ENCODE measurements at places on chromosomes 7 and 10.
A peak's percentile ranks its signal among the peaks of the same experiment; 100 is the strongest.

- DNase-seq = no peak
These were observed 322.9 kb downstream of the PRPF18 start for GRCh38 chr10:13909516-13910258.

DNA sequence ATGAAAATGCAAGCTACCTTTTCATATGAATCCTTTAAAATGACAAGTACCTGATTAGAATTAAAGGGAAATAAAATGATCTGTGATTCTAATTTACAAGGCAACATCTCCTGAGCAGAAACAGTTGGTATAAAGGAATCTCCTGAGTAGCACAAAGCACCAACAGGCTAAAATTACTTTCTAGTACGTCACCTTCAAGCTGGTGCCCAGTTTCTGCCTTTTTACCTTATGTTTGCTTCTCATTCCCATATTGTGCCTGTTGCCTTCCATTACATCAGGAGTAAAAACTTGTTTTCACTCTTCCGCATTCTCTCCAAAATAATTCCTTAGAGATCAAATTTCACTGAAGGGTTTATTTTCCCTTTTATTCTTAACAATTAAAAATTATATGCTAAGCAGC lies 587.1 kb upstream of the KCND2 start:
- DNase-seq = no peak

DNA sequence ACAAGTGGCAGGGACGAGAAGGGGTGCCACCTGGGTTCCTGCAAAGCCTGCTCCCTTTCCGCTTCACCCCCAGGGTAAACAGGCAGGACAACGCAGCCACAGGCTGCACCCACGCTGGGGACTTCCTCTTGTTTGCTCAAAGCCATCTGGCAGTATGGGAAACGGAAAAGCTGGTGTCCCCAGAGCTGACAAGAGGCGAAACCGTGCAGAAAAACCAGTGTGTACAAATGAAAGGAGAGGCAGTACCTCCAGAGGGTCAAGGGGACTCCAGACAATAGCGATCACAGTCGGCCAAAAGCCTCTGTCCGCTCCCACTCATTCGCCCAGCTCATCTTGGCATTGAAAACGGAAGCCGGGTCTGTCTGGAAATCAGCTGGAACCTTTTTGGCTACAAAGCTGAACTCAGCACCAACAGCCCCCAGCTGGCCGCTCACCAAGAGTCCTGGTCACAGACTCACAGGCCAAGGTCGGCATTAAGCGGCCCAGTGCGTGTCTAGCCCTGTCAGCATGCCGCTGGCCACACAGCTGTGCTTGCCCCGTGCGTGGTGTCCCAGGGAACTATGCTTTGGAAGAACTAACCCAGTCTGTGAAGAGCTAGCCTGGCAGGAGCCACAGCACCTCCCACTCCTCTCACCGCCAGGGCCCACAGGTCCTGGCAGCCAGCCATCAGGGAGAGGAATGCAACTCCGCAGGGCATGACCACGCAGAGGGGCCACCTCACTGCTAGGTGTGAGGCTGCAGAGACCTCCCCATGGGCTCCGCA lies 10.4 kb downstream of the TNS3 start:
- no peak for DNase-seq

GRCh38 chr7:31418928-31419327 lies 78.4 kb upstream of the NEUROD6 start:
- DNase-seq = no peak

DNA sequence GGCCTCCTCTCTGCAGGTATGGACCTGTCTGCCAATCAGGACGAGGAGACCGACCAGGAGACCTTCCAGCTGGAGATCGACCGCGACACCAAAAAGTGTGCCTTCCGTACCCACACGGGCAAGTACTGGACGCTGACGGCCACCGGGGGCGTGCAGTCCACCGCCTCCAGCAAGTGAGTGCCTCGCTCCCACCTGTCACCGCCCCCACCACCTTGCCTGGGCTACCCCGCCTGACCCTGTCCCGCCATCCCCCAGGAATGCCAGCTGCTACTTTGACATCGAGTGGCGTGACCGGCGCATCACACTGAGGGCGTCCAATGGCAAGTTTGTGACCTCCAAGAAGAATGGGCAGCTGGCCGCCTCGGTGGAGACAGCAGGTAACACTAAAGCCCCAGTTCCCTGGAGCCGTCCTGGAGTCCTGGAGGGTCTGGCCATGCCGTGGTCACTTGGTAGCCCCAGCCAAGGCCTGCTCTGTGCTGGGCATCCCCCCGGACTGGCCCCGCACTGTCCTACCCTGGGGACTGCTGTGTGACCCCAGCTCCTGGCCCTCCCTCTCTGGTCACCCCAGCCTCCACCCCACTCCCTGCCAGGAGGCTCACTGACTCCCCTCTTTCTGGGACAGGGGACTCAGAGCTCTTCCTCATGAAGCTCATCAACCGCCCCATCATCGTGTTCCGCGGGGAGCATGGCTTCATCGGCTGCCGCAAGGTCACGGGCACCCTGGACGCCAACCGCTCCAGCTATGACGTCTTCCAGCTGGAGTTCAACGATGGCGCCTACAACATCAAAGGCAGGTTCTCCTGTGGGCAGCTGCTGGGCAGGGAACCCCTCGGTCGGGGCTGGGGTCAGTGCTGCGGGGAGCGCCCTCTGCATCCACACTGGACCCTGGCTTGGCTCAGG lies 178.0 kb downstream of the RNF216 start:
- DNase-seq = no peak

GRCh38 chr7:105319578-105319977 lies 69.1 kb downstream of the SRPK2 start:
- DNase-seq = no peak

GRCh38 chr10:48934672-48935501 lies 4.8 kb downstream of the LRRC18 start:
- DNase-seq = no peak

- no peak for DNase-seq
These were observed 199.2 kb downstream of the IMMP2L start for GRCh38 chr7:111363099-111363498.

DNA sequence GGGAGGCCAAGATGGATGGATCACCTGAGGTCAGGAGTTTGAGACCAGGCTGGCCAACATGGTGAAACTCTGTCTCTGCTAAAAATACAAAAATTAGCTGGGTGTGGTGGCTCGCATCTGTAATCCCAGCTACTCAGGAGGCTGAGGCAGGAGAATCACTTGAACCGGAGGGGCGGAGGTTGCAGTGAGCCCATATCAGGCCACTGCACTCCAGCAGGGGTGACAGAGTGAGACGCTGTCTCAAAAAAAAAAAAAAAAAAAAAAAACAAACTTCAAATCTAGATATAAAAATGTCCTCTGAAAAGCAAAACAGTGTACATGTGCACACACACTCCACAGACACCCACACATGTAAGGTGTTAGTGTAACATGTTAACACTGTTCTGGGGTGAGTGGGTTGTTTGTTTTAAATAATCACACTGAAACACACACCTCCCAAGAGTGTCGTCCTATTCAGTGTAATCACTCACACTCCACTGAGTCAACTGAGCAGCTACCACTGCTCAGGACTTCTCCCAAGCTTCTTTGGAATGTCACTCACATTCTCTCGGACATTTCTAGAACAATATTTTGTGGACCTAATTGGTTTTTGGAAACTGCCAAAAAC lies 12.8 kb upstream of the RGS10 start:
- DNase-seq = no peak

DNA sequence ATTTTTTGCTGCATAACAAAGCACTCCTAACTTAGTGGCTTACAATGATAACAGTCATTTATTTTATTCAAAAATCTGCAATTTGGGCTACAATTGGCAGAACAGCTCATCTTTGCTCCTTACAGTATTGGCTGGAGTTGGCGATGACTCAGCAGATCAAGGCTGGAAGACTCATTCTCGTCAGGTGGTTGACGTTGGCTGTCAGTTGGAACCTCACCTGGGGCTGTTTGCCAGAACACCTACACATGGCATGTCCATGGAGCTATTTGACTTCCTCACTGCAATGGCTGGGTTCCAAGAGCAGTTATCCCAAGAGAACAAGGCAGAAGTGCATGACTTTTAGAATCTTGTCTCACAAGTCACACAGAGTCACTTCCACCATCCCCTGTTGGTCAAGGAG lies 75.1 kb downstream of the NOD1 start:
- DNase-seq = no peak

GRCh38 chr7:64632029-64632428 lies 33.9 kb upstream of the ZNF107 start:
- no peak for DNase-seq

DNA sequence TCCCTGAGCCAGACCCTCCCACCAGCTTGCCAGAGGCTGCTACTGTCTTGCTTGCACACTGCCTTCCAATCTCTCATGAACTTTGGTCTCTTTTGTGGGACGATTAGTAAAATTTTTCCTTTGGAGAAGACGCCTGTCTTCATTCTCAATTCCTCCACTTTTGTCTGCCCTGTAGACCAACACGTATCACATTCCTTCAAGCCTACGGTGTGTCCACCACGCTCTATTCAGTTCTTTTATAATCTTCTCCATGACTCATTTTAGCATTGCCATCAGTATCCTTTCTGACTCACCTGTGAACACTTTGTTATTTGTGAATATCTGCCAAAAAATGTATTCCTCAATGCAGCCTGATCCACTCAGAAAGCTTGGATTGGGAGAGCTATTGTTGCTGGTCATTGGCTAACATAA lies 1.4 kb downstream of the GIMAP5 start:
- DNase-seq = peak; percentile 63

GRCh38 chr10:84015877-84016595 lies 123.3 kb upstream of the GHITM start:
- DNase-seq = no peak

DNA sequence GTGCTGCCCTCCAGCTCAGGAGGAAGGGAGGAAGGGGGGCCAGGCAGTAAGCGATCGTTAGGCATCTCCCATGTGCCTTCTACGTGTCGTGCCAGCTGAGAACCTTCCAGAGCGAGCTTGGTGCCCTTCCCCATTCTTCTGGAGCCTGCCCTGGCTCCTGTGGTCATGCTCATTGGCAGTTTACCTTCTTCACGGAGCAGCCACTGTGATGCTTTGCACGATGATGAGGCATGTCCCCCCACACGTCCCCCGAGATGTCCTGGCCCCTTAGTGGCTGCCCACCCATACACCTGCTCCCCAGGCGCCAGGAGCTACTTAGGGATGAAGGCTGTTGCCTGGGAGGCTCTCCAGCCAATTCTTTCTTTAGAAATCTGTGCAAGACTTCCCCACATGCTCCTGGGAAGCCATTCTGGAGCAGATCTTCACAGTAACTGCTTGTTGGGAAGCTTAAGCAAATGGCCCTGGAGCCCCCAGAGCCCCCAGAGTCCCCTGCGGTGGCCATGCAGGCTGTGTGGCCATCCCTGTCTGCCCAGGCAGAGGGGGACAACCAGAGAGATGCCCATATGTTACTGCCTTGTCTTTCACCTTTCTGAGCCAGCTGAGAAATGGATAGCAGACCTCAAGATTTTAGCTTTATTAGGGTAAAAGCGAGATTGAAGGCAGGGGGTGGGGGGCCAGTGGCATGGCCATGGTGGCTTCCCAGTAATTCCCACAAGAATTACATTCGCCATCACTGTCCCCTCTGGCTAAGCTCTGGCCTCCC lies 199.0 kb downstream of the EBF3 start:
- no peak for DNase-seq

GRCh38 chr7:111855161-111855841 lies 293.0 kb upstream of the IMMP2L start:
- DNase-seq = peak; percentile 31

- DNase-seq = no peak
These were observed 82.3 kb downstream of the CUL2 start for GRCh38 chr10:35007858-35008301.

GRCh38 chr10:117663750-117664149 lies 121.2 kb downstream of the EMX2 start:
- peak; percentile 67 for DNase-seq

GRCh38 chr10:78654047-78654590 lies 414.6 kb upstream of the ZMIZ1 start:
- DNase-seq = no peak

DNA sequence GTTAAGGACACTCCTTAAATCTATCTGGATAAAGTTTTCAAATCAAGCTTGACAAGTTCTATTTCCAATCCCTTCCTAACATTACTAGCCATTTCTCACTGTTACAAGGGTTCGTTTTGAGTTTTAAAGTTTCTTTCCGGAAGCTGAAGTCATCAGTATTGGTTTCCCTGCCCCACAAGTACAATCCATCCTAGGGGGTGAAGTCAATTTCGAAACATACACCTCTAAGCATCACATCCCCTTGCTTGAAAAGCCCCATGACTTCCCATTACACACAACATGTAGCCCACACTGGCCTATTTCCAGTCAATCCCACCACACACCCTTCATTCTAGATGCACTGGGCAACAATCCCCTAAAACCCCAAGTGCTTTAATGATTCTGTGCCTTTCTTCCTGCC lies 13.0 kb downstream of the DPY19L1 start:
- DNase-seq = peak; percentile 10

- no peak for DNase-seq
These were observed 140.9 kb downstream of the CXCL12 start for GRCh38 chr10:44243851-44244510.

GRCh38 chr7:134561-135256 lies 57.7 kb upstream of the FAM20C start:
- no peak for DNase-seq

DNA sequence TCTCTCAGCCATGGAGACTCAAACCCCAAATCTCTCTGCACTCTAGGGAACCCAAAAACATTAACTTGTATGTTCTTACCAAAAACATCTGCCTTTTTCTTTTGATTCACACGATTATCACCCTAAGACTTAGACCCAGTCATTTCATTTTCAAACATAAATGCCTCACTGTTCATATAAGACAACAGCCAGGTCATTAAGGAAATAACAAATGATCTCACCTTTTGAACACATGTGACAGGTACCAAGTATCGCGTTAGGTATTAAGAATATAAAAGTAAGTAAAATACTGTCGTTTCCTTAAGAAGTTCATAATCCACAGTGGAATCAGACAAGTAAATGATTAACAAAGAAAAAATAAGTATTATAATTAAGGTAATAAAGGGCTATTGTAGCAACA lies 8.8 kb downstream of the TM9SF3 start:
- DNase-seq = no peak

DNA sequence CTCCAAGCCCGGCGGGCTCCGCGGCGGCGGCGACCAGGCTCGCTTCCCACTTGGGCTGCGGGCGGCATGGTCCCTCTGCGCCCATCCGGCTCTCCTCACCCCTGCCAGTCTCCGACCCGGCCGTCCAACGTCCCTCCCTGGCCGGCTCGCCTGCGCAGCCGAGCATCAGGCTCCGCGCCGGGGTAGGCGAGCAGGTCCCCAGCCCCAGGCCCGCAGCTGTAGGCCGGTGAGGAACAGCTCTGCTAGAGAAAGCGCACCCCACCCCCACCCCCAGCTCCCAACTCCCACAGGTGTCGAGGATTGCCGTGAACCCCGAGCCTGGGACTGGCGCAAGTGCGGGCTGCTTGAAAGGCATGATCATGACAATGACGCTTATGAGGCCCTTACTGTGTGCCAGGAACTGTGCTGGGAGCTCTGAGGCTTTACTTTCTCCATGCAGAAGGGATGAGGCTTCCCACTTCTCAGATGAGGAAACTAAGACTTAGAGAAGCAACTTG lies 20.8 kb upstream of the PAX2 start:
- no peak for DNase-seq
